ENCODE measurements at places on chromosomes 2 and 18.

GRCh38 chr2:203603456-203604389, 68.6 kb upstream of the RAPH1 start:
- no peak for DNase-seq

- no peak for DNase-seq
Observed at GRCh38 chr2:239098288-239098970, 250.5 kb downstream of the TWIST2 start.

GRCh38 chr2:221447310-221447709, 124.8 kb downstream of the EPHA4 start:
- DNase-seq: no peak

GRCh38 chr2:16614314-16614860, 51.2 kb downstream of the CYRIA start:
- DNase-seq: no peak

DNA sequence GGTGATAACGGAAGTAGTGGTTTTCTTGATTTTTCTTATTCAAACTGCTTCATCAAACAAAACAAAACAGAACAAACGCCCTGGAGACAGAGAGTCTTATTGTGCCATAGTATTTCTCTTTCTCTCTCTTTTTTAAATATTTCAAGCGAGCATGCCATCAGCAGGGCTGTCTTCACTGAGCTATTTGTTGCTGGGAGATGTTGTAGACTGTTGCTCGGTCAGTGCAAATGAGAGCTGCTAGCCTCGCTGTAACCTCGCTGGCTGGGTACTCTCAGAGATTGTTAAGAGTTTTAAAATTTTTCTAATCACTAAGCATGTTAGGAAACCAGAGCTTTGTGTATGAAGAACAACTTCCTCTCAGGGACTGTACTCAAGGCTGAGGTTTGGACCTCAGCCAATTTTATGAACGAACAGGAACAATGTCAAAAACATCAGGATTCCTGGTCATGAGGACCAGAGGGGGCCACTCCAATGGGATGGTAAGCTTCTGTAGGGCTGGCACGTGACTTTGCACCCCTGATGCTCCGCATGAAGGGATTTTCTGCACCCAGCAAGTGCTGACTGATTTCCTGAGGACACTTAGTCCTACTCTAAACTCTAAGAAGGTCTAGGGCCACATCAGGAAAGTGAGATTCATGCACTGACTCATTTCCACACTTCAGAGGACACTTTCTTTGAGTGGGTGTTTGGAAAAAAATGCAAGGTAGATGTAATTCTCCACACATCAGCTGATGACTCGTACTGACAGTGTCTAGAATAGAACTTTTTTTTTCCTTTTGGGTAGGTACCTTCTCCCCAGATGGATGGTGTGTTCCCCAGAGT, 59.8 kb upstream of the IL1R1 start:
- peak; percentile 50 for DNase-seq

DNA sequence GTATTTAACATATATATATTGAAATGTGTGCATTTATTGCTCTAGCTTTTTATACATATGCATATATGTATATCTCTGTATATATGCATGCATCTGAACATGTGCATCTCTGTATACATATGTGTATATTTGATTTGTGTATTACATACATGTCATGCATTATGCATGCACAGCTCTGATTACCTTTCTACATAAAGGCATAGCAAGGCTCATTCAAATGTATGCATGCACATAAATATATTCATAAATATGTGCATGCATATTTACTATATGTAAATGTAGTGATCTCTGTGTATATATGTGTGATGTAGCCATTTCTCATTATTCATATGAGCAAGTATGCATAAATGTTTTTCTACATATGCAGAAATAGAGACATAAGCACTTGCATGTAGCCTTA, 64.6 kb downstream of the TRIB2 start:
- no peak for DNase-seq

DNA sequence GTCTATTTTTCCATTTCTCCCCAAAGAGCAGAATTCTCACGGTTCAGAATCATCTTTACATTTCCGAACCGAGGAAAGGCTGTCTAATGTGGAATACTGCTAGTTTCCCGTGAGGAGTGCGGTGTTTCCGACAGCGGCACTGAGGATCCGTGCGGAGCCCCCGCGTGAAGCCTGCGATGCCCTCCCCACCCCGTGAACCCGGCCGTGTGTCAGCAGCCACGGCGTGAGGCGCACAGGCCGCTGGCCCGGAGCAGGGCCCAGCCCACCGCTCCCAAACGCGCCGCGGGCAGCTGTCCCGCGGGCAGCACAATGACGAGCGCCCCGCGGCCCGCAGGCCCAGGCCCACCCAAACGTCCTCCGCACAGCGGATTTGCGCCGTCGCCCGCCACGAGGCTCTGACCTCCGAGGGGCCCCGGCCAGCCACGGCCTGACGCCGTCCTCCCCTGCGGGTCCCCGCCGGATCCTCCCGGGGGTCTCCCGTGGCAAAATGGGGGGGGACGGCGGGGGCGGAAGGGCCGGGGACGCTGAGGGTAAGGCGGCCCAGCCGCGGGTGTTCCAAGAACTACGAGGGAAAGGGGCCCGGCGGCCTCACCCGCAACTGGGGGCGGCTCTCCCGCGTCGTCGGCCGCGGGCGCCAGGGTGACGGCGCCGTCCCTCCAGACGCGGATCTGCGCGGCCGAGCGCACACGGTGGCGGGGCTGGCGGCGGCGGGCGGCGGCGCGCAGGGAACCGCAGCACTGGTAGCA, 796 bp downstream of the SPIRE1 start:
- no peak for DNase-seq

GRCh38 chr2:73074110-73075069, 2.9 kb upstream of the SFXN5 start:
- DNase-seq: no peak

DNA sequence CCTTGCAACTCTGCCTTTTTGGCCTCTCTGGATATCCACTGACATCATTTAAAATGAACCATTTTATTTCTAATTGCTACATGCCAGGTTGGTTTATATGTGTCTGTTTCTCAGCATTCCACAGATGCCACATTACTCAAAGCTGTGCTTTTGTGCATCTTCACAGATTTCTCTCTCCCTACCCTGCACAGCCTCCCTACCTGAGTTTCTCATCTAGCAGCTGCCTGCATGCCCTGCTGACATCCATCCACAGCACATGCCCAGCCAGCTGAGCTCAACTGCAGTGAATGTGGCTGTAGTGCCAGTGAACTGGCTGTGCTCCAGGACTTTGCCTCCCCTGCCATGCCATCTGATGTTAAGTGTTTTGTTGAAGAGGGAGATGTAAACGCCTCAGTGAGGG, 44.5 kb downstream of the PKP4 start:
- no peak for DNase-seq

GRCh38 chr18:37536656-37537055, 28.9 kb downstream of the CELF4 start:
- no peak for DNase-seq

- DNase-seq: no peak
Observed at GRCh38 chr2:824954-825353, 125.7 kb upstream of the SNTG2 start.

DNA sequence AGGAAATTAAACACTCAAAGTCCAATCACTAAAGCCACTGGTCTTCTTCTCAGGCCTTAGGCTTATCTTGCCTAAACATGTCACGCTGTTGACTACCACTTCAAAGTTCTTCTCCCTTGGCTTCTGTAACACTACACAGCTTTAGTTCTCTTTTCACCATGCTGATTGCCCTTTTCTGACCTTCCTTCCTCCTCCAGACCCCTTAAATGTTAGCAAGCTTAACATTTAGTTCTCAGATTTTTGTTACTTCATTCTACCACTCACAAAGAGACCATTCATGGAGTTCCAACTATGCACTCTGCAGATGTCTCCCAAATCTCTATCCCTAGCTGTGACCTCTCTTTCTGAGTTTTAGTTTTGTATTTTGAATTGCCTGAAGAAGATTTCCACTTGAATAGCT, 64.4 kb downstream of the TTC21B start:
- no peak for DNase-seq

DNA sequence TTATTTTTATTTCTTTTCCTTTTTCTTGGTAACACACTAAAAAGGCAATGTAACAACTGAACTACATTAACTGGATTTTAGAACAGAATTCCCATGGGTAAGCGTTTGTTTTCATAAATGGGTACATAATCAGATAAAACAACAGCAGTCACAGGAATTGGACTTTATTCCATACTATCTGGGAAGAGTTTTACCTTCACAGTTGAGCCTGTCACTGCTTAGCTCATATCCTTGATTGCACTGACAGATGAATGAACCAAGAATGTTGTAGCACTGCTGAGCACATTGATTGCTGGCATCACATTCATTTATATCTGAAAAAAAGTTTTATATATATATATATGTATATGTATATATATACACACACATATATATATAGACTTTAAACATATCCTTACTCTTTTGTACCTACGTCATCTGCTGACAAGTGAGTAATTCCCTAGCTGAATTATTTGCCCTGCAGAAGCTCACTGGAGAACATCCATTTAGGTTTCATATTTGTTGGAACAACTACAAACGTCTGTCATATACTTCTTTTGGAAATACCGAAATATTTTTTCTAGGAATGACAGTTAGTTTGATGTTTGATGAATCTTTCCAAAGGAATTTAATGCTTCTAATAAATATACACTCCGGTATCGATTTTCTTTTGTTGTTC, 47.0 kb downstream of the EFEMP1 start:
- no peak for DNase-seq

DNA sequence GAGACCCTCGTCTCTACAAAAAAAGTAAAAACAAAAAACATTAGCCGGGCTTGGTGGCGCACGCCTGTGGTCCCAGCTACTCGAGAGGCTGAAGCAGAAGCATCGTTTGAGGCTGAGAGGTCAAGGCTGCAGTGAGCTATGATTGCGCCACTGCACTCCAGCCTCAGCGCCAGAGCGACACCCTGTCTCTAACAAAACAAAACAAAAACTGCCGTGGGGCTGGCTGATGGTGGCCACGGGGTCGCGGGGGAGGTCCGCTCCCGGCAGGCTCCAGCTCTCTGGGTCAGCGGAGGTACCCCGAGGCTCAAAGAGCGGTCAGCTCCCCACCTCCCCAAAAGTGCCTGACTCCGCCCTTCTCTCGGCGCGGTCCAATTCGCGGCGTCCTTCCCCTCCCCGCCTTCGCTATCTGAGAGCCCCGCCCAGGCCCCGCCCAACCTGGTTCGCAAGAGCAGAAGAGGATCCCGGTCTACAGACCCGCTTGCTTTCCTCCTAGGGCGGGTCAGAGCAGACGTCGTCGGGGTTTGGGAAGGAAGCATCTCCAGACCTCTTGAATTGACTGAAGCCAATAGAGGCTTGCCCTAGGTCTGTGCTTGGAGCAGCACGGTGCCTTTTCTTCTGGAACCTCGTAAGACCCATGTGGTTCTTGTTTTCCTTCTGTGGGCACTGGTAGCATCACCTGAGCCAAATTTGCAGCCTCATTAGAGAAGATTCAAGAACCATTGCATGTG, 7.8 kb downstream of the RAX start:
- DNase-seq: no peak

DNA sequence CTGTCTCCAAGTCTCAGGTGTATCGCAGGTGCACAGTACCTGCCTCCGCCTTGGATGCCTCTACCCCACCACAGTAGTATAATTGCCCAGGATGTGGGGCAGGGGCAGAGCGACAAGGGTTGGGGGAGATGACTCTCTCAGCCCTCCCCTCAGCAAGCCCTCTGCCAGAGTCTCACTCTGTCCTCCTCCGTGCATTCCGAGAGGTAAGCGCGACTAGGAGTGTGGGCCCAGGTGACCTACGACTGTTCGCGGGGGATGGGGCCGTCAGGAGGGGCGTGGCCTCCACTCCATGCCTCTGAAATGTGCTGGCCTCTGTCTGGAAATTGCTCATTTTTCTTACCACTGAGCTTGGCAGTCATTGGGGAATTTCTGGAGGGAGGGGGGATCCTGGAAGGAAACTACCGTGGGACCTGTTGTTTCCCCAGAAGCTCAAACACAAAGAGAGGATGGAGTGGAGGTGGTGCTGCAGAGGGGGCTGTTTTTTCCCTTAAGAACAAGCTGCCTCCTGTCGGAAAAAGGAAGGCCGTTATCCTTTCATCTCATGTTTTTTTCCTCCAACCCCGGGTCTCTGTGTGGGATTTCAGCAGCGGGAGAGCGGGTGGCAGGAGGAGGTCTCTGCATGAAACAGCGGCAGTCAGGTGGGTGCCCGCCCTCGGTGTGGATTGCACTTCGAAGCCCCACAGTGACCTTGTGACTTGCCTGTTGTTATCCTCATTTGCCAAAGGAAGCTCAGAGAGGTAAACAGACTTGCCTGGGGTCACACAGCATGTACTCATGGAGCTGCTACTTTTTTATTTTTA, 13.0 kb upstream of the RALB start:
- no peak for DNase-seq

GRCh38 chr18:67613731-67614130, 97.2 kb upstream of the DSEL start:
- no peak for DNase-seq

DNA sequence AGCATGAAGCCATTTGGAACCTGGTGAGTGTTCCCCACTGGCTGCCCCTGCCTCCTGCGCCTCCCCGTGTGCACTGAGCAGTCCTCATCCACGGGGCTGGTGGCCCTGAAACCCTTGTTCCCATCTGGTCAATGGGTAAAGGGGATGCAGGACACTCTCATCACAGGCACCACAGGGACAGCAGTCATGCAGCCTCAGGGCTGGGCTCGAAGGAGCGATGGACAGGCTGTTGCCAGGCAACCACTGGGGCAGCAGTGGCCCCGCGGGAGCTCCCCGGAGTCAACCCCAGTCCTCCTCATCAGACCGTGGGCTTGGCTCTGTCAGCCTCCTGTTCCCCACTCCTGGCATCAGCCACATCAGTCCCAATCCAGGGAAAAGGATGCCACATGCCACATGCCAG, 509.5 kb downstream of the EIPR1 start:
- no peak for DNase-seq

DNA sequence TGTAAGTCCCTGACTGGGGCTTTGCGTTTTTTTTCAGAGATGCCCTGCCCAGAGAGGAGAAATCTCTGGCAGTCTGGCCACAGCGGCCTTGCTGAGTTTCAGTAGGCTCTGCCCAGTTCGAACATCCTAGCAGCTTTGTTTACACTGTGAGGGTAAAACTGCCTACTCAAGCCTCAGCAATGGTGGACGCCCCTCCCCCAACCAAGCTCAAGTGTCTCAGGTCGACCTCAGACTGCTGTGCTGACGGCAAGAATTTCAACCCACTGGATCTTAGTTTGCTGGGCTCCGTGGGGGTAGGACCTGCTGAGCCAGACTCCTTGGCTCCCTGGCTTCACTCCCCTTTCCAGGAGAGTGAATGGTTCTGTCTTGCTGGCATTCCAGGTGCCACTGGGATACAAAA, 31.7 kb downstream of the L3MBTL4 start:
- no peak for DNase-seq

DNA sequence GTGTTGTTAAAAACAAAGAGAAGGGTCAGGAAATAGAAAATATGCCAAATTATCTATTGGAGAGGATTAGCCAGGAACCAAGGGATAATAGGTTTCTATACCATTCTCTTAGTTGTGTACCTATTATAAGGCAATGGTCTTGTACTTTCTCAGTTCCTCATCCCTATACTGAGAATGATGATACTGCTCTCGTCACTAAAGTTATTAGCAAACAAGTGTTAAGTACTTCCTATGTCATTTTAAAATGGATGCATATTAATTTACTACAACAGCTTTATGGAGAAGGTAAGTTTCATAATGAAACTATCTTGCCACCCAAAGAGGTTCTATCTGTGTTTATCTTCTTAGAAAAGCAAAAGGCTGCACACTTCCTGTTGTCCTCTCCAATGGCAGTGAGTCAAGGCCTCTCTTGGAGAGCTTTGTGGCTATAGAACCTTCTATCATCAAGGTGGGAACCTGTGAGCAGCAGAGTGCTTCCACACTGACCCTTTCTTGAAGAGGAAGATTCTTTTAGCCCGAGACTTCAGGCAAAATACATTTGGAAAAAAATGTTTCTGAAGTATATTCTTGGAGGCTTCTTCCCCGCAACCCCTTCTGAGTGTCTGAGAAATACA, 460.7 kb upstream of the FANCL start:
- DNase-seq: no peak

GRCh38 chr2:233062946-233063268, 2.8 kb downstream of the INPP5D start:
- DNase-seq: no peak

All from stimulated activated CD4-positive, alpha-beta T cell treated with anti-CD3 and anti-CD28 coated beads, Interleukin-2, amount 100 ng/mL, for 4 hours (primary cell).